ENCODE measurements at places on chromosomes 13 and 19.

- no peak for DNase-seq
These were observed 20.4 kb downstream of the ARHGEF1 start for GRCh38 chr19:41903193-41903953.

DNA sequence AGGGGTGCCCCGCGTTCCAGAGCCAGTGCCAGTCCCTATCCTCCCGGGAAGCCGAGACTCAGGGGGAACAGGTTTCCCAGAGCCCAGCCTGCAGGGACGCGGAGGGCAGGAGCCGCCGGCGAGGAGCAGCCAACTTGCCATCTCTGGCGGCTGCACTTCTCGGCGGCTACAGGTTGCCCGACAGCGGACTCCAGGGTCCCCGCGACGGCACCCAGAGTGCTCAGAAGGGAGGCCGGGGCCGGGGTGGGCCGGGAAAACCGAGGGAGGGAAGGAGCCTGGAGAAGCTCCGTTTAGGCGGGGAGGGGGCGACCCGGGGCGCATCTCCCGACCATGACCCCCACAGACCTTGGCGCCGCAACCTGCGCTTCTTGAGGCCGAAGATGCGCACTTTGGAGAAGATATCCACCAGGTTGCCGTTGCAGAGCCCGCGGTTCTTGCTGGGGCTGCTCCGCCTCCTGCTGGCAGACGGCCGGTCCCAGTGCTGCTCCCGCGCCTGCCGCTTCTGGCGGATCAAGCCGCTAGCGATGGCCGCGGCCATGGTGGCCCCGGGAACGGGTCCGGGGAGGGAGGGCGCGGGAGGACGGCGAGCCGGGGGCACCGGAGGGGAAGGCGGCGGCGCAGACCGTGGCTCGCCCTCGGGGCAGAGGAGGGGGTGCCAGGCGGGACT is 463.8 kb downstream of the ITGBL1 start:
- no peak for DNase-seq

DNA sequence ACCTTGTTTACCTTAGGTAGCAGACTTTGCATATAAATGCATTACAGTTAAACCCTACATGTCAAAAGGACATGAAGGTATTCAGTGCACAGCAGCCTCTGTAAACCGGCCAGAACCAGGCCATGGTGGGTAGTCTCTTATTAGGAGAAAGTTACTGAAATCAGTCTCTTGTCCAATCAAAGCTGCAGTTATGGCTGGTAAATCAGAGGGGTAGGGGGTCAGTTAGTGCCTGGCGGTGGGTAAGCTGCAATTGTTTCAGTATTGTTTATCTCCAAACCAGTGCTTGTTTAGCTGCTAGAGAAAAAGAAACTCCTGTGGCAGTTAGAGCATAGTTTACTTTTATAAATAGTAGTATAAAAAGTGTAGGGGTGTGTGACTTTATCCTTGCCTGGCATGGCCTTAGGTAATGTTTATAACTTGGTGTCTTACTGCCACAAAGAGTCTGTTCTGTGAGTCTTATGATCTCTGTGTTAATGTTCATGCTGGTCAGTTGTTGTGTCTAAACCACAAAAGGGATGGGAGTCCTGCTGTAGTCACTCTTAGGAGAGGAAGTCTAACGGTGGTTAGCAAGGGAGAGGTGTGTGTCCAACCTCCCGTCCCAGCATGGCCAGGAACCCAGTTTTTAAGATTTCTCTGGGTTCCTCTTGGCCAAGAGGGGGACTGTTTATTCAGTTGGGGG is 28.0 kb downstream of the CHST8 start:
- no peak for DNase-seq

DNA sequence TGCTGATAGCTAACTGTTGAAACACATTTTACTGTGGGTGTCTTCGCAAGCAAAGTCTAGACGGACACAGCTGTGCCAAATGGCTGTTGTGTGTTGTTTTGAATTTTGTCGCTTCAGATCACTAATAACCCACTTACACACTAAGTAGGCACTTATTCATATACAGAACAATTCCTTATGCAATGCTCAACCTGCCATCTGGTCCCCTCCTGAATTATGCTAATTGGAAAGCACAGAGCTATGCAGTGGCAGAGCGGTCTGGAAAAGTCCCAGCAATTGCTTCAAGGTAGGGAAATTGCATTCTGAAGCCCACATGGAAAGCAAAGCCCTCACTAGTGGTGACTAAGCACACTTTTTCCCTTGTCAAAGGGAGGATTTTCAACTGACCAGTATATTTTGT is 69.9 kb downstream of the C13orf42 start:
- DNase-seq: no peak

DNA sequence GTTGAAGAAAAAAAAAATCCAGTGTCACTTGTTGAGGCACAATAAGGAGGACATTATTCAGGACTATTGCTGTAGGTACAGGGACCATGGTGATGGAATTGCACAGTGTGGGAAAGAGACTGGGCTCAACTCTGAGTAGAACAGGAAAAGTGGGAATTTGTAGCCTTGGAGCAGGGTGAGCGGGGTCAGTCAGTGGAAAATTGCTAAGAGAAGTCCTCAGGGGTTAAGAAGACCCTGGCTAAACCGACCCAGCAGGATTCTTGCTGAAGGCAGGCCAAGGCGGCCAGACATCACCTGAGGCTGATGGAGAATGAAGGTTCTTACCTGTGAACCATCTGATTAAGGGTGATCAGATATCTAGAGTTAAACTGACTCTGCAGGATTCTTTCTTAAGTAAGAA is 12.5 kb downstream of the LAIR2 start:
- DNase-seq: no peak

DNA sequence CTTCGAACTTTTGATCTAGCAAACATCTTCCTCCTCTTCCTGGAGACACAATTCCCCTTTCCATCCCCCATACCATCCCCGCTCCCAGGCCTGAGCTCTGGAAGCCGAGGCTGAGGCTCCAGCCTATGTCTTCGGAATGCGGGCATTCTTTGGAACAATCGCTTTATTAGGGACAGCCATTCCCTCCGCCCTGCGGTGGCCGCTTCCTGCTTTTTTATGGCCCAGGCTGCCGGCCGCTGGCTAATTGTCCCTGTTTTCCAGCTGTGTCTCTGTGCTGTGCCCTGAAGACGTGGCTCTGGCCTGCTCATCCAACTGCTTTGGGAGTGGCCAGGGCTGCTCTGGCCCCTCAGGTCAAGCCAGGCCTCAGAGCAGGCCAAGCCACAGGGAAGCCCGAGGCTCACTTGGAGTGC is 2.1 kb upstream of the CDX2 start:
- no peak for DNase-seq

DNA sequence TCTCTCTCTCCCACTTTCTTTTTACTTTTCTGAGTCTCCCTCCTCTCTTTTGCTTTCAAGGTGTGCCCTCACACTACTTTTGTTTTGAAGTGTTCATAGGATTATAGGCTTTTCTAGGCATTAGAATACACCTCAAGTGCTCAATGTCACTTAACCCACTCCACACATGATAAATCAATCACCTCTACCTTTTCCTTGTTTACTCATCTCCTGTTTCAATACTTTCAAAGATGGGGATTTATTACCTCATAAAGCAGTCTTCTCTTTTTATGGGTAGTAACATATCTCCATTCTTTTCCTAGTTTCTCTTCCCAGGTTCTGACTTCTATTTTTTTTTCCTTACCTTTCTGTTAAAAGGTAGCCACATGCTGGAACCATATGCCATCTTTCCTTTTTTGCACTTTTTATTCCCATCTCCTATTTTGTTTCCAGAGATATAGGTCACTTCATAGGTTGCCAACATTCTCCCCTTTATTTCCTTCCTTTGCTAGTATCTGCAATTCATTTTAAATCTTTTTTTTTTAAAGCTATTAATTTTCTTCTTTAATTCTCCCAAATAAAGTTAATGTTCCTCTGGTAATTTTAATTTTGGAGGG is 137.6 kb upstream of the SLC10A2 start:
- no peak for DNase-seq

GRCh38 chr13:30963791-30964190 is 31.3 kb downstream of the TEX26 start:
- DNase-seq: no peak

DNA sequence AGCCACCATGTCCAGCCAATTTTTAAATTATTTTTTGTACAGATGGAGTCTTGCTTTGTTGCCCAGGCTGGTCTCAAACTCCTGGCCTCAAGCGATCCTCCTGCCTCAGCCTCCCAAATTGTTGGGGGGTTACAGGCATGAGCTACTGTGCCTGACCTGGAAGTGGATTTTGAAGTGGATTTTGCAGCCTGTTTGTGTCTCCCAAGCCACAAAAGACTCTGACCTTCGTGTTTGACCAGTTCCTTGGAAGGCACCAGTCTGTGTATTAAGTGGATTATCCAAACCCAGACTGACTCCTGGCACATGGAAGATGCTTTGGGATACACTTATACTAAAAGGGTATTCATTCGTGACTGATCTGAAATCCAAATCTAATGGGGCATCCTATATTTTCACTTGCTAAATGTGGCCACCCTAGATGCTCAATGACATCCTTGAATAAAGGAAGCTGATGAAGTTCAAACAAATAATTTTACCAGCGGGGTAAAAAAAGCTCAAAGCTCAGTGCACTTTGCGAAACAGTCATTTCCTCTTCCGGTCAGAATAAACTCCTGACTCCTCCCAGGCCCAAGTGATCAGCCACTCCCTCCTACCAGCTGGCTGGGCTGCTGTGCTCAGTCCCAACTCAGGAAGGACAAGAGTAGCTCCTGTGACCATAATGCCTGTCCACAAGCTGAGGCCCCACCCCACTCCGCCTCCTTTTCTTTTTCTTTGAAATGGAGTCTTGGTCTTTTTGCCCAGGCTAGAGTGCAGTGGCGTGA is 32.6 kb upstream of the GATAD2A start:
- DNase-seq: peak; percentile 79

GRCh38 chr13:75687150-75687763 is 51.1 kb downstream of the LMO7 start:
- no peak for DNase-seq

DNA sequence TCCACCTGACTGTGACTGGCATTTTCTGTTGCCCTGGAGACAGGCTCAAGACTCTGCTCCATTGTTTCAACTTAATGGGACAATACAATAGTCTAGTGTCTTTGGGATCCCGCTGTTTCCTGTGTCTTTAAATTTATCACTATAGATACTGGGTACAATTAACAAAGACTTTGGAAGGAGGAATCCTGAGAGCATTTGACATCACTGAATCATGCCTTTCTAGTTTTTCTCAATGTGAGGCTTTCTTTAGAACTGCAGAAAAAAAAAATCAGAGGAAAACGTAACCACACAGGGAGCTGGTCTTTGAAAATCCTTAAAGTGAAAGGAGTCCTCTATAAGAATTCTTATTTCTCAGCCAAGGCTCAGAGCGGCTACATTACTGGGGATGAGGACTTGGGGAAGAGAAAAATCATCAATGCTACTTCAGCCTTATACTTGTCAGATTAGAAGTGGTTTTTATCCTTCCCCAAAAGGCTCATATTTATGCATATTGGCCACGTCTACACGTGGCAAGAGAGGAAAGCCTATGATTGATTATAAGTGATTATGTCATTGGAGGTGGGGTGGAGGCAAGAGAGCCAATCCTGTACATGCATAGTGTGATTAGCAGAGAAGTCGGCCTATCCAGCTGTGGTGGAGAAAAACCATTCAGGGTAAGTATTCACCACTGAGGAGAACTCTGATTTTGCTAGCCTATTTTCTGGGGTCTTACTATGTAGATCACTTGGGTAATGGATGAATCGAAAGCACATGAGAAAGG is 34.4 kb upstream of the UBL3 start:
- DNase-seq: no peak

GRCh38 chr13:21012841-21013681 is 48.3 kb downstream of the LATS2 start:
- no peak for DNase-seq

- DNase-seq: no peak
These were observed 121.7 kb downstream of the FNDC3A start for GRCh38 chr13:49097374-49097773.

GRCh38 chr19:2627855-2628254 is 74.6 kb downstream of the GNG7 start:
- DNase-seq: no peak

GRCh38 chr19:4059453-4059871 is 7.2 kb downstream of the ZBTB7A start:
- DNase-seq: no peak

- no peak for DNase-seq
These were observed 3.2 kb downstream of the NAPA start for GRCh38 chr19:47511681-47512080.

GRCh38 chr13:27969866-27970229 is 733 bp upstream of the CDX2 start:
- no peak for DNase-seq

GRCh38 chr13:113458253-113459065 is 5.2 kb upstream of the ADPRHL1 start:
- DNase-seq: no peak

DNA sequence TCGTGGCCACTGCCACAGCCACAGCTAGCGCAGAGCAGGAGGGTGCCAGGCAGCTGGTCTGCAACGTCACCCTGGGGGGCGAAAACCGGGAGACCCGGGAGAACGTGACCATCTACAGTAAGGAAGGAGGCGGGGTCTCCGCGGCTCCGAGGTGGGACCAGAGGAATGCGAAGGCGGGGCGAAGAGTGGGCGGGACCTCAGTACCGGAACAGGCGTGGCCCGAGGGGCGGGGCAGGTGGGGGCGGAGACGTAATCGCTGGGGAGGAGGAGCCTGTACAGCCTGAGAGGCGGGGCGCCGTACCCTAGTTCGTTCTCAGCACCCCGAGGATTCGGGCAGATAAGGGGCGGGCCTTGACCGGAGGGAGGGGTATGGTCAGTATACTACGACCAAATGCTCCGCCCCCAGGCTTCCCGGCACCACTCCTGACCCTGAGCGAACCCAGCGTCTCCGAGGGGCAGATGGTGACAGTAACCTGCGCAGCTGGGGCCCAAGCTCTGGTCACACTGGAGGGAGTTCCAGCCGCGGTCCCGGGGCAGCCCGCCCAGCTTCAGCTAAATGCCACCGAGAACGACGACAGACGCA is 2.5 kb downstream of the ICAM5 start:
- DNase-seq: peak; percentile 48

DNA sequence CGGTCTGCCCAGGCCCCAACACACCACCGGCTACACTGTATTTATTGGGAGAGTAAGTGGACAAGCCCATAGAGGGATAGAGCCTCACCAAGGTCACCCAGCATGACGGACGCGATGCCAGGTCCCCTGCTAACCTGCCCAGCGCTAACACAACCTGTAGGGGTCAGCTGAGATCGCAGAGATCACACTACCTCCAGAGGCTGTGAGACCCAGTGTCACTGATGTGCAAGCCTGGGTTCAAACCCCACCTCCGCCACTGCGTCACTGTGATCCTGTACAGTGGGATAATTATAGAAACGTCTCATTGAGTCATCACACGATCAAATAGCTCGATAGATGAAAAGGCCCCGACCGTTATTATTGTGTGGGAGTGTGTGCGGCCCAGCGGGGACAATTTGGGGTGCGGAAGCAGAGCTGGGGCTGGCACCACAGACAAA is 10.6 kb upstream of the TLE2 start:
- DNase-seq: no peak

GRCh38 chr13:76053181-76053580 is 417.1 kb downstream of the LMO7 start:
- DNase-seq: no peak

DNA sequence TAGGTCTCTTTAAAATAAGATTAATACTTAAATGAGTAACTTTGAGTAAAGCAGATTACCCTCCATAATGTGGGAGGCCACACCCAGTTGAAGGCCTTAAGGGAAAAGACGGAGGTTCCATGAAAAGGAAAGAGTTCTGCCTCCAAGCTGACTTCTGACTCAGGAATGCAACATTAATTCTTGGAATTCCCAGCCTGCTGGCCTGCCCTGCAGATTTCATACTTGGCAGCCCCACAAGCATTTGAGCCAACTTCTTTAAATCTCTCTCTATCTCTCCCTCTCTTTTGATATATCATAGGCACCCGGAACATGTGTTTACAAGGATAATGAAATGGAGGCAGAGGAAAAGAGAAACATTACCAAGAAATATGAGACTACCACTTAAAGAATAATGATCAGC is 902.3 kb upstream of the MIR17HG start:
- DNase-seq: no peak

GRCh38 chr13:28426381-28426780 is 68.5 kb downstream of the FLT1 start:
- no peak for DNase-seq
